Esophagus muscularis mucosa (tissue), 4 donors: ENCODE measurements at places on chromosomes 7 and 10. TPM values are rescaled to one million over a fixed set of nuclear protein-coding genes. Genes with fewer than 3 reads are reported as not detected.

DNA sequence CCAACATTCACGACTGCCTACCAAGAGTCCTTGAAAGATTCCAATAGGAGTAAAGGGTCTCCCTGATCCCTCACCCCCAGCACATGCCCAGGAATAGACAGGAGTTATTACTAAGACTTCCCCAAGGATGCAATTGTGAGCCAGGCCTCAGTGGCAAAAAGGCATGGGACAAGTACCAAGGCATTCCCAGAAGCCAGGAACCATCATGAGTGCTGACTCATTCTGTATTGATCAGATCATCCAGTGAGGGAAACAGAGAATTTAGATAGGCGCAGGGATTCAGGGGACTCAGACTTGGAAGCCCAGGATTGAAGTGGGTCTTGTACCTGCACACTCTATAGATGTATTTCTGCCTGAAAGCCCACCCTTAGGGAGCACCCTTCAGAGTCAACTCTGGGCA lies 21.2 kb downstream of the MBL2 start:
- H3K27me3 ChIP-seq, result no peaks in the 10 kb centered on the region
- H3K4me1 ChIP-seq, result no peaks in the 10 kb centered on the region
- H3K4me3 ChIP-seq, result no peak overlapping the region
- no peaks in the 10 kb centered on the region for H3K36me3 ChIP-seq

- no peaks in the 10 kb centered on the region for H3K4me1 ChIP-seq
- H3K4me3 ChIP-seq, result no peak overlapping the region
- H3K36me3 ChIP-seq, result no peaks in the 10 kb centered on the region
- peaks cover 3% of the 10 kb centered on the region for H3K27me3 ChIP-seq
- DNase-seq, result no peak
- no peak overlapping the region for H3K27ac ChIP-seq
These were observed 253.1 kb downstream of the PTEN start for GRCh38 chr10:88116481-88116880.

TTYH3 gene
- 25.7 TPM for total RNA-seq

LIPF gene
- total RNA-seq, result not detected

GRCh38 chr7:94655126-94655847 lies 646 bp downstream of the SGCE start:
- peaks cover 3% of the 10 kb centered on the region for H3K4me1 ChIP-seq
- H3K4me3 ChIP-seq, result peak overlapping the region; percentile 82
- no peak for DNase-seq
- H3K36me3 ChIP-seq, result no peaks in the 10 kb centered on the region

DNA sequence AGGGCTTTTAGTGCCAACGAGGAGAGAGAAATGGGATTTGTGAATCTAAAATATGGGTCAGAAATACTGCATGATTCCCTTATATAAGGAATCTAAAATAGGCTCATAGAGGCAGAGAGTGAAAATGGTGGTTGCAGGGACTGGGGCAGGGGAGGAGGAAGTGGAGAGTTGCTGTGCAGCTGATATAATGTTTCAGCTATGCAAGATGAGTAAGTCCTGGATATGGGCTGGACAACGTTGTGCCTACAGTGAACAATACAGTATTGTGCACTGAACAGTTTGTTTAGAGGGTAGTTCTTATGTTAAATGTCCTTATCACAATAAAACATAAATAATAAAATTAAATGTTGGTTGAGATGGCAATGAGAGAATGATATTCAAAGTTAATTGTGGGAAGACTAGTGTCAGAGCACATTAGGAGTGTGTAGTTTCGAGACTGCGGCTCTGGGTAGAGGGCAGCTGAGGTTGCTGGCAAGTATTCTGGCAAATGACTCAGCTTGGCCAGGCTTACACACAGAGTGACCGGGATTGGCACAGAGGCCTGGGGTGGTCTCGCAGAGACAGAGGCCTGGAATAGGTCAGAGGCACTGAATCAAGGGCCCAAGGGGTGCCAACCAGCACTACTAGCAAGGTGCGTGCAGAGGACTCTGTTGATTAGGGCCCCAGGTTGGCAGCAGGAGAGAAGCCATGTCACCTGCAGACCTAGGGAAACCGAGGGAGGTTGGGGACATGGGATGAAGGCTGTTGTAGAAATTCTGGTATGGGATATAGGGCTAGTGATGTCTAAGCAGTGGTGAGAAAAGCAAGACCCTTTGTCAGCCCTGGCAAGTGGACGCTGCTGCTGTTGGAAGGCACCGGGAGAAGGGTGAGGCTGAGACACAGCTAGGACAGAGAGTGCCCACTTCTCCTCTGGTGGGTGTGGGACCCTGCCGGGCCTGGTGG lies 2.8 kb upstream of the DEPP1 start:
- H3K4me1 ChIP-seq, result peaks cover 100% of the 10 kb centered on the region
- peak overlapping the region; percentile 90 for H3K27ac ChIP-seq
- H3K36me3 ChIP-seq, result peaks cover 37% of the 10 kb centered on the region
- H3K27me3 ChIP-seq, result no peaks in the 10 kb centered on the region

DNA sequence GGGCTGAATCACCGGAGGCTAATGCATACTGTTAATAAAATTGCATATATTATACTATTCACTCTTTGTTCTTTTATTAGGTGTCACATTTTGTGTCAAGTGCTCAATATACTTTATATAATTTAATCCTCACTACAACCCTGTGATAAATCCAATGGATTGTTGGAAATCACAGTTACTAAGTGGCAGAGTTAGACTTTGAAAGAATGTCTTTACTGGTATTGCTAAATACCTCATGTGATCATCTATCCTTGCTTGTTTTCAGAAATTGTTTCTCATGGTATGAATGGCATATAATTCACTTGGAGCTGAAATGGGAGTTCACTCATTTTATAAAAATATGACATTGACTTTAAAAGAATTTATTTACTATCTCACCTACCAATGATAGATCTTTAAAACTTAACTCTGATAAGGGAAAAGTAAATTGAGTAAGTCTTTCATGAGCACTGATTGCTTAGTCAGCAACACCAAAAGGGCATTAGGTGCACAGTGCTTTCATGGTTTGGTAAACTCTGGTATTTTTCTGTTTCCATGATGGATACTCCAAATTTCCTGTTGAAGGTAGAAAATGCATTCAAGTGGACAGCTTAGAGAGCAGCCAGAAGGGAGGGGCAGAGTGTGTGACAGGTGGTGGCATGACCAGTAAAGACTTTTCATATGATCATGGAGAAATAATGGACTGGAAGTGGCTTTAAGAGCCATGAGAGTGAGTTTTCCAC lies 22.6 kb downstream of the ENKUR start:
- no peaks in the 10 kb centered on the region for H3K27me3 ChIP-seq
- H3K4me1 ChIP-seq, result no peaks in the 10 kb centered on the region
- H3K27ac ChIP-seq, result no peak overlapping the region
- H3K36me3 ChIP-seq, result no peaks in the 10 kb centered on the region

- no peaks in the 10 kb centered on the region for H3K4me1 ChIP-seq
- H3K27me3 ChIP-seq, result no peaks in the 10 kb centered on the region
- H3K27ac ChIP-seq, result no peak overlapping the region
- H3K36me3 ChIP-seq, result no peaks in the 10 kb centered on the region
- no peak overlapping the region for H3K4me3 ChIP-seq
These were observed 560.1 kb upstream of the LRRTM3 start for GRCh38 chr10:66365686-66366085.

GRCh38 chr10:132790470-132790869 lies 4.5 kb upstream of the NKX6-2 start:
- H3K36me3 ChIP-seq, result no peaks in the 10 kb centered on the region
- H3K27ac ChIP-seq, result no peak overlapping the region
- no peak overlapping the region for H3K4me3 ChIP-seq
- peaks cover 40% of the 10 kb centered on the region for H3K27me3 ChIP-seq
- peaks cover 21% of the 10 kb centered on the region for H3K4me1 ChIP-seq

- no peak overlapping the region for H3K4me3 ChIP-seq
- no peaks in the 10 kb centered on the region for H3K27me3 ChIP-seq
- peak overlapping the region; percentile 26 for H3K27ac ChIP-seq
- no peaks in the 10 kb centered on the region for H3K36me3 ChIP-seq
- DNase-seq, result peak; percentile 96
- peaks cover 16% of the 10 kb centered on the region for H3K4me1 ChIP-seq
These were observed 304.4 kb upstream of the LYZL1 start for GRCh38 chr10:28984431-28984830.

DNA sequence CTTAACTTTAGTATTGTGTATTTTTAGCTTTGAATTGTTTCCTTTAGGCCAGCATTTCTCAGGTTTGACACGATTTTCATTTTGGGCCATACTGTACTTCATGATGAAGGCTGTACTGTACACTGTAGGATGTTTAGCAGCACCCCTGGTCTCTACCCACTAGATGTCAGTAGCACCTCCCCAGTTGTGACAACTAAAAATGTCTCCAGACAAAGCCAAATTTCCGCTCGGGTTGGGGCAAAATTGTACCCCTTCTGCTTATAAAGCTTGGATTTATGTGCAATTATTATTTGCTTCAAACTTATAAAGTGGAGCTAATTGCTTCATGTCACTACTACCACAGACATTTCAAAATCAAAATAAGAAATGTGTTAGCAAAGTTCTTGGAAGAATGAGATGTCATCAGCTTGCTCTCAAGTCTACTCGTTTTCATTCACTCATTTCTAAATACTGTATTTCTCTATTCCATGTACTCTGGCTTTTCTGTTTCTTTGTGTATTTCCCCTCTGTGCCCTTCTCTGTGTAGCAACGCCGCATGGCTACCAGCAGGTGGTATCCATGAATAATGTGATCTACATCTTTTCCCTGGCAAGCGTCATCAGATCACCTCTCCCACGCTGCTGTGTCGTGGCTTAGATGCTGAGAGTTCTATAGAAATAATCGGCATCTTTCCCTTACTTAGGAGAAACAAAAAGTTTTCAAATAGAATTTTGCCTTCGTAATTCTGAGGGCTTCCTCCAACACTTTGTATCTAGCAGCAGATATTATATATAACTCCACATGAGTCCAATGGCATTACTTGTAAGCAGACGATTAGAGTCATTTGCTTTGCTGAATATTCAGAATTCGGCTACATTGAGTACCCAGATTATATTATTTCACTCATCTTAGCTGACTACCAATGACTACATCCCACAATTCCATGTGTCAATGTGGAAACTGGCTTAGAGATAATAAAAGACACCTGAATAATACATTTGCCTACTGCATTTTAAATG lies 47.8 kb upstream of the CALCR start:
- no peaks in the 10 kb centered on the region for H3K36me3 ChIP-seq
- no peak for DNase-seq
- no peaks in the 10 kb centered on the region for H3K27me3 ChIP-seq
- no peak overlapping the region for H3K27ac ChIP-seq
- H3K4me3 ChIP-seq, result no peak overlapping the region

DNA sequence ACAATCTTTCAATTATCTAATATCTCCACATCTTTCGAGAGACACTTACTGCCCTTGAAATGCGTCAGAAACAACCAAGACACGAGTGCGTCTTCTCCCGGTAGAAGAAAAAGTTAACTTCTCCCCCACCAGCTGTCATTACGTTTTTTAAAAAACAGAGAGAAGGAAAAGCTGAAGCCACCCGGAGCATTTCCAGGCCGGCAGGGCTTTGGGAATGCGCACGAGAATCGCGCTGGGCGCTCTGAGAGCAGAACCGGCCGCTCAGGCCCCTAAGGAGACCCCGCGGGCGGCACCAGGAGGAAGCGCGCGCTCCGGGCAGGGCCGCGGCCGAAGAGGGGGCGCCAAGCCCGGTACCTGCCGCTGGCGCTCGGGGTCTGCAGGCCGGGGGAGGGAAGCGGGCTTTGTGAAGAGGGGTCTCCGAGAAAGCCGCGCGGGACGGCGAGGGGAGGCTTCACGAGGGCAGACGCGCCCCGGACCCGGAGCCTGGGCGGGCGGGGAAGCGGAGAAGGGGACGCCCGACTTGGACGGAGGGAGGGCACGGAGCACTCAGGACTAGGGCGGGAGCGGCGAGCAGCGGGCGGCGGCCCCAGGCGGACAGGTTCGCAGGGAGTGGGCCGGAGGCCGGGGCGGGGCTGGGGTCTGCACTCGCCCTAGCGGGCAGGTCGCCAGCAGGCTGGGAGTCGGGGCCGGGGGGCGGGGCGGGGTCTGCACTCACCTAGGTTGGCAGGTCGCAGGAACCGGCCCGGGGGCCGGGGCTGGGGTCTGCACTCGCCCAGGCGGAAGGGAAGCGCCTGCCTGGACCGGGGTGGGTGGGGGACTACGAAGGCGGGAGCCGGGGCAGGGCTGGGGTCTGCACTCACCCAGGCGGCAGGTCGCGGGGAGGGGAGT lies 932 bp downstream of the ESYT2 start:
- no peaks in the 10 kb centered on the region for H3K27me3 ChIP-seq
- peak; percentile 90 for DNase-seq
- H3K27ac ChIP-seq, result peak overlapping the region; percentile 100
- H3K36me3 ChIP-seq, result no peaks in the 10 kb centered on the region
- peaks cover 50% of the 10 kb centered on the region for H3K4me1 ChIP-seq
- H3K4me3 ChIP-seq, result peak overlapping the region; percentile 95

DNA sequence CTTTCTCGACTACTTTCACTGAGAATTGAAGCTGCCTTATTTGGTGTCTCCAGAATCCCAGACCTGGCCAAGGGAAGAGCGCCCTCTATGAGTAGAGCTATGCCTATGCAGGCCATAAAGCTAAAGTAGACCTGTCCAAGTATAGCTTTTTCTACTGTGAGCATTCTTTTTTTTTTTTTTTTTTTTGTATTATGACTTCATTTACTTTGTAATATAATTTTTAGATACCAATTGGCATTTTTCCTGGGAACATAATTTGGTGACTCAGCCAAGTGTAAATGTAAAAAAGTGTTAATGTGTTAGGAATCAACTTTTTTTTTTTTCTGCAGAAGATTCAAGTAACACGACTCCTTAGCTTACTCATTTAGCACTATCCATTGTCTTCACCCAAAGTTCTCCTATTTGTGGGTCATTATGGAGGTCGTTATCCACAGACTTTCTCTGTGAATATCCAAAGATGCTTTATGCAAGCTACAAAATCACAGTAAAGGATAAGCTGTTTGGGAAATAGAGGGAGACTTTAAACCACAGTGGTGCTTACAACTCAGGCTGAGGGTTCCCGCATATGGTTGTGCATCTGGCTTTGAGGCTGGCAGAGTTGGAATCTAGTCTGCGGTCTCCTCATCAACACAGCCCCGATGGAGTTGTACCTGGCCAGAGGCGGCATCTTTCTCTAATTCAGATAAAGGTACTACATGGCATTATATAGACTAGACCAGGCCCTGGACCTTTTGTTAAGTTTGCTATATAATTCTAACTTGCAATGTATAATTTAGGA lies 1040.2 kb upstream of the SORCS1 start:
- H3K36me3 ChIP-seq, result no peaks in the 10 kb centered on the region
- DNase-seq, result no peak
- no peak overlapping the region for H3K4me3 ChIP-seq
- H3K27me3 ChIP-seq, result no peaks in the 10 kb centered on the region
- no peak overlapping the region for H3K27ac ChIP-seq
- no peaks in the 10 kb centered on the region for H3K4me1 ChIP-seq

HMX3 gene
- not detected for total RNA-seq
